Peyer's patch (tissue), 4 donors: ENCODE measurements at places on chromosomes 5 and 9.

- DNase-seq = no peak
Observed at GRCh38 chr5:149585910-149586309, 4.6 kb downstream of the ARHGEF37 start.

DNA sequence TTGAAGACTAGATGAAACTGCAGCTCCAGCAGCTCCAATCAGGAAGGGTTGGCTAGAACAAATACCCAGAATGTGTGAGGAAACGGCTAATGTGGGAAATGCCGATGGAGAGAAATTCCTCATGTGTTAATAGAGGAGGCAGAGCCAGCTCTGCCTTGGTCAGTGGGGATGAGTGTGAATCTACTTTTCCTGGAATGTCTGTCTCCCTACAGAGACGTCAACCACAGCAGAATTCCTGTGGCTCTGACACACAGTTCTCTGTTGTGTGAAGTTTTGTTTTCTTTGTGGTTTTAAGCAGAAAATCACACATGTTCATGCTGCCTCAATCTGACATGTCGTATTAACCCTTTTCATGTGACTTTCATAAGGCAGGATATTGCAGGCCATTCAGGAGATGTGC lies 476.6 kb upstream of the WWC1 start:
- DNase-seq = no peak

- DNase-seq = peak; percentile 85
Observed at GRCh38 chr5:72955143-72955767, 586 bp upstream of the FCHO2 start.

DNA sequence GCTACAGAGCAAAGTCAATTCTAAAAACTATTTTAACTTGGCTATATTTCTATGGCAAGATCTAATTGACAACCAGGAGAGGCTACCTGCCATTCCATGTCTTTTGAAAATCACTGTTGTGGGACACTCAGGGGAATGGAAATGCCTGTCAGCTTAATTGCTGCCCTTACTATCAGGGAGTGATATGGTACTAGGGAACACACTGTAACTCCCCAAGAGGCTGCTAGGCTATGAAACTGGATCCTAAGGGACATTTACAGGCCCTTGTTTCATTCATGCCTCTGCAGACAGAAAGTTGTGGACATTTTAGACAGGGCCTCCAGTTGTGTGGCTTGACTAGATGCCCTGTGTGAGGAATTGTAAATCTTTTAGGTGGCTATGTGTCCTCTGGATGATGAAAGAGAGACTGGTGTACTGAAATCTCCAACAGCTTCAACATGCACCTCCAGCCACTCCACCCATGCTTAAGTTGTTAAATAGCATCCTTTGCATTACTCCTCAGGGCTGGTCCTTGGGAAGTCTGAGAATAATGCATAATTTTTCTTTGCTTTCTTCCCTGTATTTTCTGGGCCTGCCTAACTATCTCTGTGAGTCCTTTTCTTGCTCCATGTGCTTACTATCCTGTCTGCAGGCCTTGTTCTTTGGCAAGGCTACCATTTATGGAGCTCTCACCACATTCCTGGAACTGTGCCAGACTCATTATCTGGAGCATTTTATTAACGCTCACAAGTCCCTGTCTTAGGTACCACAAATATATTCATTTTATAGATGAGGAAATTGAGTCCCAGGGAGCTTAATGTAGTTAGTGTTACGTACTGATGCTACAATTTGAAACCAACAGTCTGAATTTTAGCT lies 3.2 kb downstream of the MROH2B start:
- DNase-seq = no peak

- DNase-seq = no peak
Observed at GRCh38 chr9:19788614-19789271, at the start of gene SLC24A2. Gene SLC24A2, minus strand, starts transcription at chr9:19789037.

DNA sequence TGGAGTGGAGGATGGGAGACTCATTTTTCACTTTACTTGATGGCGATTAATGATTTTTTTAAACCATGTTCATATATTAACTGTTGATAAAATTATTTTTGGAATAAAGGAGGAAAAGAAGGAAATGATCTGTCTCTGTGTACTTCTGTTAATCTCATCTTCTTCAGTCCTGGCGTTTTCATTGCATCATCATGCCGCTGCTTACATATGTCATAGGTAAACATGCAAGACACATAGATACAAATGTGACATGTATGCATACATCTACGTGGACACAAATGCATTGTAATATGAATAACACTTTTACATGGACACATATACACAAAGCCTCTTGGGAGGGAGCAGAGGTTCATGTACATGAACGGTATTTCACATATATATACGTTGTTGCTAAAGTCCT lies 10.0 kb downstream of the TMEM174 start:
- no peak for DNase-seq

GRCh38 chr5:2181557-2181956 lies 298.8 kb upstream of the IRX4 start:
- peak; percentile 31 for DNase-seq

DNA sequence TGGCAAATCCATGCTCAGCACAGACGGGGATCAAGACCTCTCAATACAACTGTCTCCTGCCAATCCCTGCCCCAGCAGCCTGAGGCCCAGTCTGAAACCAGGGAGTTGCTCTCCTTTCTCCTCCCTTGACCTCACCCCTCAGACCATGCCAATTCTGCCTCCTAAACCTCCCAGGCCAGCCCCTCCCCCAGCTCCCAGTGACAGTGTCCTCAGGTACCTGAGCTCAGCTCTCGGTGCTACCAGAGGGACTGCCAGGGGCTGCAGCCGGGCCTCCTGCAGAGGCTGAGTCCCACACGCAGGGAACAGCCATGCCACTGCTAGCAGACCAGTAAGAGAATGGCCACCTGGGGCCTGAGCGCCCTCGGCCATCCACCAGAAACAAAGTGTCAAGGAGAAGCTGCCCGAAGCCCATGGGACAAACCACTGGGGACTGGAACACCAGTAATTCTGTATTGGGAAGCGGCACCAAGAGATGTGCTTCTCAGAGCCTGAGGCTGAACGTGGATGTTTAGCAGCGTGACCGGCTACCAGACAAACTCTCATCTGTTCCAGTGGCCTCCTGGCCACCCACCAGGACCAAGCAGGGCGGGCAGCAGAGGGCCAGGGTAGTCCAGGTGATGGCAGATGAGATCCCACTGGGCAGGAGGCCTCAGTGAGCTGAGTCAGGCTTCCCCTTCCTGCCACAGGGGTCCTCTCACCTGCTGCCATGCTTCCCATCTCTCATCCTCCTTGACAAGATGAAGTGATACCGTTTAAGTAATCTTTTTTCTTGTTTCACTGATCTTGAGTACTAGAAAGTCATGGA lies 557 bp upstream of the IL3 start:
- DNase-seq = peak; percentile 40

- DNase-seq = no peak
Observed at GRCh38 chr5:115549154-115549553, 4.6 kb upstream of the FEM1C start.

DNA sequence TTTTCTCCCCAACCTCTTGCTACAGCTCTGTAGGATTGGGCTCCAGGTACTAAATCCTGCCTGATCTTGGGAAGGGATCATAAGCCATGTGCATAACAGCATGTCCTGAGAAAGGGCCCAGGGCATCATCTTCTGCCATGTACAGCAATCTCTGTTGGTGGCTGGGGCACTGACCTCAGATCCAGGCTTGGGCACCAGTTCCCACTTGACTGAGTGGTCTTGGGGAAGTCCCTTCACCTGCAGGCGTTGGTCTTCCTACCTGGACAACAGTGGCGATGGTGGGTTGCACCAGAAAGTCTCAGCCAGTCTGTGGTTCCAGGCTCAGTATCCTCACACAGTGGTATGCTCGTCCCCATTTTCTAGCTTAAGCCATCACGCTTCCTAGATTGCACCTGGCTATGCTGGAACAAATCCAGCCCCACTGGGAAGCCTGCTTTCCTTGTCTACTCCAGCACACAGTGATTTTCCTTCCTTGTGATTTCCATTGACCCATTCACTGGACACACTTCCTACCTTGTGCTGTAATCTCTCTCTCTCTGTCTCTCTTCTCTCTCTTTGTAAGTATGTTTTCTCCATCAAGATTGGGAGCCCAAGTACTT lies 121.7 kb upstream of the PITX1 start:
- no peak for DNase-seq

GRCh38 chr5:112929336-112930081 lies 7.5 kb upstream of the REEP5 start:
- DNase-seq = no peak

DNA sequence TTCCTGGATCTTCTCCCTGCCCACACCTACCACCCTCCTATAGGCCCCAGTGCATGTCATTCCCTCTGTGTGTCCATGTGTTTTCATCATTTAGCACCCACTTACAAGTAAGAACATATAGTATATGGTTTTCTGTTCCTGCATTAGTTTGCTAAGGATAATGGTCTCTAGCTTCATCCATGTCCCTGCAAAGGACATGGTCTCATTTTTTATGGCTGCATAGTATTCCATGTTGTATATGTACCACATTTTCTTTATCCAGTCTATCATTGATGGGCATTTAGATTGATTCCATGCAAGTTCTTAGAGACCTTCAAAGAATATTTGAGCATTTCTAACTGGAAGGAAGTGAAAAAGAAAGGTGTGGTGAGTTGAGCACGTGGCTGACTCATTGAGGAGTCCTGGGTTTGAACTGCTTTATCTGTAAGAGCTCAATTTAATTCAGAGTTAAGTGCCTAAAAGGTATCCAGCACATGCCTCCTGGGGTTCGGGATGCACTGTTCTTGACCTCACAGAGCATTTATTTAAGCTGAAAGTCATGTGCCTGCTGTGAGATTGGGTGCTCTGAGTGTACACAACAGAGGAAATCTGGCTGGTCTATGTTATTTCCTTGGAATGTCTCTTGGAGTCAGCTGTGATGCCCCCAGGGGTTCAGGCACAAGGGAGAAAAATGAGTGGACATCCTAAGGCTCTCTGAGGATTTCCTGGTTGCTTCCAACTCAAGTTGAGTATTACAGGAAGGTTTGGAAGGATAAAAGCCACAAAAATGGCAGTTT lies 56.4 kb downstream of the SH3GL2 start:
- no peak for DNase-seq

GRCh38 chr9:72982146-72982799 lies 29.4 kb upstream of the ALDH1A1 start:
- no peak for DNase-seq

DNA sequence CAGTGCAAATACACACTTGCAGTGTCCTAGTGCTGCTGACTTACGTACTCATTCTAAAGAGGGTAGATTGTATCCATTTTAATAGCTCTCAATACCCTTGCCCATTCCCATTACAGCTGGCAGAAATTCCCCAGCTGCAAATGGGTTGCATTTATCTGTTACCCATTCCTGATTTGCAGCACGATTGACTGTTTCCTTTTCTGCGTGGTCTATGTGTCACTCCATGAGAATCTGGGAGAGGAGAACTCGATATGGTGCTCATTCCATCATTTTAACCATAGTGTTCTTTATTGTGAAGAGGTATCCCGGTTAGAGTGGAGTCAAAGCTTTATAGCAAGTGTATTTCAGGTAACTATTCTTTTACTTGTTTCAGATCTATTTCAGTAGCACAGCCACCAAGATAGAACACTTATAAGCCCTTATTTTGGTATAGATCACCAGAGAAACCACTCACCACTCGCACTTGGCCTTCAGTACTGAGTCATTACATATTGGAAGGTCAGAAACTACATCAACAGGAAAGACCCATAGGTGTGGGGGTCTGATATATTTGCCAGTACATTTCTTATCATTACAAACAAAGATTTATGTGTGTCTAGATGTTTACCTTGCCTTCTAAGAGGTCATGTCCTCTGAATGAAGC lies 139.5 kb downstream of the MUSK start:
- DNase-seq = no peak

DNA sequence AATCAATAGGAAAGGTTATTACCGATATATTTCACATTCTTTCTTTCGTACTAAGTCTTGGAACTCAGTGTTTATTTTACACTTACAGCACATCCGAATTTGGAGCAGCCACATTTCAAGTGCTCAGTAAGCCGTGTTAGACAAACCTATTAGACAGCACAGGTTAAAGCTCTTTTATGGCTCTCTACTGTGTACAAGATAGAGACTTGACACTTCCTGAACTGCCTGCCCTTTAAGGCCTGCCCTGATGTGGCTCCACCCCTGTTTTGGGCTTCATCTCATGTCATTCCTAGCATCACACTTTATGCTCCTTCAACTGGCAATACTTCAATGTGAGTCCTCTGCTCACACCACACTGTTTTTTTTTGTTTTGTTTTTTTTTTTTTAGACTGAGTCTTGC lies 23.5 kb upstream of the SUSD1 start:
- DNase-seq = no peak

DNA sequence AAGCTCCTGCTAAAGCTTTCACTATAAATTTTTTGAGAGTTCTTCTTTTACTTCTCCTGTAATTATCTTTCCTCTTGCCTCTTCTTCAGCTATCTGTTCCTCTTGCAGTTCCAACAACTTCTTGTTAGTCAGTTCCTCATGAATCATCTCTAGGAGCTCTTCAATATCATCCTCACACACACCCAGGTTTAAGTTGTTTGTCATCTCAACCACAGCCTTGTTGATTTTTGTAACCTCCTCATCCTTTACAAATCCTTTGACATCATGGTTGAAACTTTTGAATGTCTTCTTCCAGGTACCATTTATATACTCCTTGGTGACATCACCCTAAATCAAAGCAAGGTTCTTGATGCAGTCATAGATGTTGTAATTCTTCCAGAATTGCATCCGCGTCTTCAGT lies 106.3 kb upstream of the MAMDC2 start:
- no peak for DNase-seq
